ENCODE measurements at places on chromosomes 5 and 9.

- no peak for DNase-seq
Observed at GRCh38 chr9:87040410-87041009, 93.2 kb upstream of the GAS1 start.

GRCh38 chr9:125829743-125830142 lies 82.6 kb downstream of the PBX3 start:
- no peak for DNase-seq

DNA sequence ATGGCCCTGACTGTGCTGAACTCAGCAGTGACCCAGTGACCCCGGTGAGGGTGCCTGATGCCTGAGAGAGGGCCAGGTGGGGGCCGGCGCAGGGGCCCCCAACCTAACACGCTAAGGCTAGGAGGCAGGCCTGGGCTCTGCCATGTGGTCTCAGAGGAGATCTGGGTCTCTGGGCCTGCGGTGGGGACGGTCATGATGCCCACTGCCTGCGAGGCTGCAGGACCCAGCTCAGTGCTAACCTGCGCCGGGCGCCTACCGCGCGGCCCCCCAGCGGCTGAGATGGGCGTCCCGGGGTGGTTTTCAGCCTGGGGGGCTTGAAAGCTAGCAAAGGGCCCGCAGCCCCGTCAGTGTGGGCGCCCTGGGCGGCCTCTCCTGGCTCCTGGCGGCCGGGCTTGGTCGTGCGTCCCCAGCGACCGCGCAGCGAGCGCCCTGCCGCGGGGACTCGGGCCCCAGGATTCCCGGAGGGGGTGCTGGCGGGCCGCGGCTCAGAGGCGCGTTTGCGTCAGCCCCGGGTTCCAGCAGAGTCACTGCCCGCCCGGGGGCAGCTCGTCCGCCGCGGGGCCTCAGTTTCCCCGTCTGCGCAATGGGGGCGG lies 2.5 kb downstream of the EGFL7 start:
- DNase-seq = no peak

GRCh38 chr9:133584167-133584558 lies 25.0 kb downstream of the FAM163B start:
- no peak for DNase-seq

GRCh38 chr5:134420343-134420742 lies 8.7 kb upstream of the CDKN2AIPNL start:
- DNase-seq = no peak

DNA sequence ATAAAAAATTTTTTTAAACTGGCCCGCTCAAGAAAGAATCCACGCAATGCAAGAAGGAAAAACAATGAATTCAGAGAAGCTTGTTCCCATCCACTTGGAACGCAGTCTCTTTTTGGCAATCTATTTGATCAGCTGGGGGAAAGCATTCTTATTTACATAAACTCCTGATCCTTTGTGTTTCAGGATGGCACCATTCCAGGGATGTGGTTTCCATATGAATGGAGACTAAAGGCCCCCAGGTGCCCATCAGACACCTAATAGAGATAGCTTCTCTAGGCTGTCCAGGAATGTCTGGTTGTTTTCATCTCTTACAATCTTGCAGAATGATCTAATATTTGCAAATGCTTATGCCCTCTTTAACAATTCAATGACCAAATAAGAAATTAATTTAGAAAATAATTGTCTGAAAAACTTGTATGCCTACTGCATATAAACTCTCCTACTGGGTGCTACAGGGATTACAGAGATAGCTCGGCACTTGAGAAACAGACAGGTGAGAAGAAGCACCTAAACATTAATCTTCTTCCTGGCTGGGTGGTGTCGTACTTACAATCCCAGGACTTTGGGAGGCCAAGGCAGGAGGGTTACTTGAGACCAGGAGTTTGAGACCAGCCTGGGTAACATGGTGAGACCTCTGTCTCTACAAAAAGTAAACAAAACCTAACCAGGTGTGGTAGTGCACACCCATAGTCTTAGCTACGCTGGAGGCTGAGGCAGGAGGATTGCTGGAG lies 3.0 kb upstream of the RASGRF2 start:
- no peak for DNase-seq

- DNase-seq = no peak
Observed at GRCh38 chr9:37730839-37731238, 22.8 kb upstream of the TRMT10B start.

- no peak for DNase-seq
Observed at GRCh38 chr9:128159522-128159783, 612 bp upstream of the BBLN start.

- DNase-seq = no peak
Observed at GRCh38 chr5:32014096-32014745, 159.9 kb downstream of the GOLPH3 start.

DNA sequence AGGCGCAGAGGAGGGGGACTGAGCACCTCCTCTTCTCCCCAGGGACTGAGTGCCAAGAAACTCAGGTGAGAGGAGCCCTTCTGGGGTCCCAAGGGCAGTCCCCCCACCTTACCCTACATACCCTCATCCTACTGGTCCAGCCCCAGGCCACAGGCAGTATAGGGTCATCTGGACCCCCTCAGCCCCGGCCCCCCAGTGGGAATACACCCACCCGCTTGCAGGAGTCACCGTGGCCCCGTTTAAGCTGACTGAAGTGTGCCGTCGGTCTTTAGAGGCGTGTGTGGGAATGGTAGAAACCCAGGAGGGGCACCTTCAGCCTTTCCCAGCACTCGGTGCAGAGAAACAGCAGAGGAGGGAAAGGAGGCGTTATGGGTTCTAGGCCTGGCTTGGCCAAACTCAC lies 30.8 kb downstream of the COL15A1 start:
- no peak for DNase-seq

DNA sequence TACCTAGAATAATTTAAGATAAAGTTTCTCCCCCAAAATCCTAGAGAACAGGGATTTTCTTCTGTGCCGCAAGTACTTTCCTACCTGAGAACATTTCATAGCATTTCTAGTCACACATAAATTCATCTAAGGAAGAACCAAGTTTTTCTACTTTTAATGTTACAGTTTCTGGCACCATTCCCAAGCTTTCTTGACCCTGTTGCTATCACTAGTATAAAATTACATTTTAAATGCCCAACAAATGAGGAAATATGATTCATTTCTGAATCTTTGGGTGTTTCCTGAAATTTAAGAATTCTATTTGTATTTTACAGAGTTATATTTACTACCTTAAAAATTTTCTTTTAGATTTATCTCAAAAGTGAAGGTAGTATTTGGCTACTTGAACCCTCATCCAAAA lies 137.8 kb downstream of the LPAR1 start:
- DNase-seq = no peak

DNA sequence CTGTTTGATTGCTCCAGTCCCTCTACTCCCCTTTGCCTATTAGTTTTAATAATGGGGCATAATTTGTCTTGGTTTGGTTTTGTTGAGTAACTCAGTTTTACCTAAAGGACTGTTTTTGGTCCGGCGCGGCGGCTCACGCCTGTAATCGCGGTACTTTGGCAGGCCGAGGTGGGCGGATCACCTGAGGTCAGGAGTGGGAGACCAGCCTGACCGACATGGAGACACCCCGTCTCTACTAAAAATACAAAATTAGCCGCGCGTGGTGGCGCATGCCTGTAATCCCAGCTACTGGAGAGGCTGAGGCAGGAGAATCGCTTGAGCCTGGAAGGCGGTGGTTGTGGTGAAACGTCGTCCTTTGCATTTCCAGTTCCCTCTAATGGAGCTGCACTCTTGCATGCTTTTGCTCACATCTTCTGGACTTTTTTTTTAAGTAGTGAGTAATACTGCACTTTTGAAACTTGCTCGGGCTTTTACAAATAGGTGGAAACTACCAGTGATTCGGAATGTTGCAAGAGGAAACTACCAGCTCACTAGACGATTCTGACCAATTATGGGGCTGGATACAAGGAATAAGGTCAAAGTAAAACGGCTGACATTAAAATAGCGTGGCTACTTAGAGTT lies 721 bp upstream of the MAML1 start:
- DNase-seq = peak; percentile 53

DNA sequence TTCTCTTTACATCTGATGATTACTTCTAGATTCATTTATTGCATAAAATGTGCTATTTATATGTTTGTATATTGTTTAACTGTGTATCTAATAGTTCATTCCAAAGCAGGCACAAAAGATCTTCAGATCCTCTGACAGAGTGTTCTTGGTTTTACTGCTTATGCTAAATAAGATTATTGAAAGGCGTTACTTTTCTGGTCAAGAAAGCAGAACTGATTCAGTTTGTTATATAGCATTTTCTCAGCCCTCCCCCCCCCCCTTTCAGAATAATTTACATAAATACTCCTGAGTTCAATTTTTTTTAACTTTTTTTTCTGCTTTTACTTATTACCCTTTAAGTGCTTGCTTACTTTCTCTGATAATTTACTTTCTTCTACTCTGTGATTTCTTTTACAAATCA lies 15.4 kb downstream of the CDC42SE2 start:
- no peak for DNase-seq

DNA sequence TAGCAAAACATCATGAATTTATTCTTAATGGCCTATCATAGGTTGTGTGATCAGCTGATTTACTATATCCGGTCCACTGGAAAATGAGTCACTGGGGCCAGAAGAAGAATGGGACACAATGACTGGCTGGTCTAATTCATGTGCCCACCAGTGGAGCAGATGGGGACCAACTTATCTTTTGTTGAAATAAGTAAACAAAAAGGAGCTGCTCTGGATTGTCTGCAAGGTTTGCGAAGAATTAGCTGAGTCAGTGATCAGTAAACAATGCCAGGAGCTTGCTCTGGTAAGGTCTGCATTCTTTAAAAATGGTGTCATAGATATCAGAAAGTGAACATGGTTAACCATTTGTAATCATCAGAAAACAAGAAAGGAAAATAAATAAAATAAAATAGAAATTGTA lies 128.0 kb downstream of the RASEF start:
- DNase-seq = peak; percentile 27

DNA sequence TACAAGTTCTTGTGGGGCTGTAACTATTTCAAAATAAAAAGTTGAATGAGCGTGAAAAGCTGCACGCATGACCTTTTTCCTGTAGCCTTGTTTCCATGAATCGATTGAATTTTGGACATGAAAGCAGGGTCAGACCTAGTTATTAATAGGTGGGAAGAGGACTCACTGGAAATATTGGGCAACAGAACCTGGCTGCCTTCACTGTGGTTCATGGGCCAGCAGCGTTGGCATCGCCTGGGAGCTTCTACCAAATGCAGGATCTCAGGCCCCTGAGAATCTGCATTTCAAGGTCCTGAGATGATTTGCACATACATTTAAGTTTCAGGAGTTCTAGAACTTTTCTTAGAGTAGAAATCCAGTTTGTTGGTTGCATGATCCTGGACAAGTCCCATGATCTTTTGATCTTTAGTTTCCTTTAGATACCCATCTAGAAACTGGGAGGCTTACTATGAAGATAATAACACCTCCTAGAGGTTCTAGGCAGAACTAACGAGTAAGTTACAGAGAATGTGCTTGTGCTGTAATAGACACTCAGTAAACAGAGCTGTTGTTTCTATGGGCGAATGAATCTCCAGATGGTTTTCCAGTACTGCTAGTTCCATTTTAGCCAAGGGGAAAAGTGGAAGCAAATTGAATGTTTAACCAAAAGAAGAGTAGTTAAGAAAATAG lies 12.4 kb downstream of the ANKRD33B start:
- DNase-seq = no peak

GRCh38 chr9:626596-626995 lies 214.9 kb upstream of the DMRT1 start:
- DNase-seq = no peak

DNA sequence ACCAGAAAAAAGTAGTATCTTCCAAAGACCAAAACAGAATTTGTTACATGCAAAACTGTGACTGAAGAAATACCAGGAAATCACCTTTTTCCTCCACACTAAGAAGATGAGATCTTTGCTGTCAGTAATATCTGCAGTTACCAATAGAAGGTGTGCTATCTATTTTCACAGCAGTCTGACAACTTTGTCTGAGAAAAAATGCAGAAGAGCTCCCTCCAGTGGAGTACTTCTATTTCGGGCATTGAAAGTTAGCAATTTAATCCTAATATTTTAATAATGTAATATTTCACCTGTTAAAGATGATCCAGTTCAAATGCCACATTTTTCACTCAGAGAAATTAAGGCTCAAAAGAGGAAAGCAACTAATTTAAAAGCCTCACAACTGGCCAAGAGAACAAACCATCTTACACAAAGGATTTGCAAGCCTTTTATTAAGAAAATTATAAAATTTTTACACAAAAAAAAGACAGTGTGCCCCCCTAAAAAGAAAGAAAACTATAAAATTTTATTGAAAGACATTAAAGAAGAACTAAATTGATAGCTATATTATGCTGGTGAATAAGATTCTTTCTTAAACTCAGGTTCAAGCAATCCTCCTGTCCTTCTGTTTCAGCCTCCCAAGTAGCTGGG lies 50.6 kb downstream of the DEPDC1B start:
- peak; percentile 19 for DNase-seq

DNA sequence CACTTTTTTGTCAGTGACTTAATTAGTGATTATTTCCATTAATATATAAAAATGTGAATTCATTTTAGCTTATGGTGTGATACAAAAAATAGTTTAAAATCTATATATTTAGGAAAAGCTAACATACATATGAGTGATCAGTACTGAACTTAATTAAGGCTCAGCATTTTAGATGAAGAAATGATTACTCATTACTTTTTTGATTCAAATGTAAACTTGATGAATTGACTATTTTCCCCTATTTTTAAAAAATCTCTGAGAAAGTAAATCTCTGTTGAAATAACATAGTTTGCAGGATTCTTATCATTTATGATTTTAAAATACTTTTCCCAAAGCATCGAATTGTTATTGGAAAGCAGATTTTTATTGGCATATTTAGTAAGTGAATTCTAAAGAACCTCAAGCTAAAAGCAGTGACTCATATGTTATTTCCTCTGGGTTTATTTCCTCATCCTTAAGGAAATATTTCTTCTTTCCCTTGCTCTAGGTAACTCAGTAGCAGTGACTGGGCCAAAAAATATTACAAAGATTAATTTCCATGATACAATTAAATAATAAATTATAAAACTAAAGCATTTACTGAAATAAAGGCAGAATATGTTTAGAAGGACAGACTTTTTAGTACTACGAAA lies 290.6 kb downstream of the FER start:
- DNase-seq = no peak

DNA sequence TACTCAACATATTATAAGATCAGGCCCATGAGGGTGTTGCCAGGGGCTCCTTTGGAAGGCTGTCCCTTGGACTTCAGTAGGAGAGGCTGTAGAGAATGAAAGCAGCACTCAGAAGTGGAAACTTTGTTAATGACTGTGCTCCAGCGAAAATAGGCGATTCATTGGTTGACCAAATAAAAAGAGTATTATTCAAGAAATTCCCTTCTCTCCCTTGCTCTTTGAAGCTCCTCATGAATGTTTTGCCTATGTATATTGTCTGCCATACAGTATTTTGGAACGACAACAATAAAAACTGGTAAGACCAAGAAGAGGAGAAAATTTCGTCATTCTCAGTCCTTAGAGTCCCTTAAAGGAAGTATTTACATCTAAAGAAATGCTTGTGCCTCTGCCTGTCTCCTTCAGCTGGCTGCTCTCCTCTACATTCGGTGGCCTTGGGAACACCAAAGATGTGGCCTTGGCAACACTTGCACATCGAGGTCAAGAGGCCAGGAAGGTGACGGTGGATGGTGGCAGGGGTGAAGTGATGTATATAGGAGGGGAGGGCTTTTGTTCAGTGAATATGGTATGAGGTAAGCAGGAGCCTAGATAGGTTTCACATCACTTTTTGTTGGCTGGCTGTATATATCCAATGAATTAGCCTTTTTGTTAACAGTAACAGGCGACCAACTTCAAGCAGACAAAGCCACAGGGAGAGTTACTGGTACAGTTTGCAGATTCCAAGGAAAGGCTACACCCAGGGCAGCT lies 95.0 kb upstream of the ACTBL2 start:
- DNase-seq = no peak
